Epithelial cell of esophagus (primary cell): ENCODE measurements at places on chromosomes 4 and X.

- DNase-seq, result peak; percentile 90
Measured at GRCh38 chr4:83128240-83128929, 13.9 kb upstream of the PLAC8 start.

GRCh38 chrX:53713987-53714579, 27.6 kb upstream of the HUWE1 start:
- no peak for DNase-seq

- DNase-seq, result peak; percentile 60
Measured at GRCh38 chrX:54029529-54030143, 14.6 kb downstream of the PHF8 start.

DNA sequence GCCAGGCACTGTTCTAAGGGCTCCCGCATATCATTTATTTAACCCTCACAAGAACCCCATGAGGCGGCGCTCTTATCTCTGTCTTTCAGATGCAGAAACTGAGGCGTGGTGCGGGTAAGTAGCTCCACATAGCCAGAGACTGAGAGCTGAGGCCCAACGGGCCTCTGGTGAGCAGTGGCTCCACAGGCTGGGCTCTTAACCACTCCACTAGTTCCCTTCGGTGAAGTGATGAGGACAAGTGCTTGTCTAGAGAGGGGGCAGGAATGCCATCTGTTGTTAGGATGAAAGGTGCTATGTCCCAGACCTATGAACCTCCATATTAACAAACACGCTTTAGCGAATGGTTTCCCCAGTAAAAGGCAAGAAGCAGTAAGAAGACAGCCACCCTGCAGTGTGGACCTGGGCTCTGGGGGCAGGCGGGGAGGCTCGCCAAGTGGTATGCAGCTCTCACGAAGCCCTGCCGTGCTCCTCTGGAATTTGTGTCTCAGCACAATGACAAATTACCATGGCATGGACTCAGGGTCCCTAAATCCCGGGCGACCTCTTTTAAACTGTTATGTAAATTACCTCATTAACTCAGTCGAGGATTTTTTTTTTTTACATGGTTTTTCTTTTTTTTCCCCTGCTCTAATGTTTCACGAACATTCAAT, 20.9 kb upstream of the S100G start:
- DNase-seq, result no peak

- DNase-seq, result no peak
Measured at GRCh38 chr4:98515470-98515809, 143.0 kb downstream of the TSPAN5 start.

- peak; percentile 12 for DNase-seq
Measured at GRCh38 chr4:163558539-163559044, 64.1 kb downstream of the TMA16 start.

DNA sequence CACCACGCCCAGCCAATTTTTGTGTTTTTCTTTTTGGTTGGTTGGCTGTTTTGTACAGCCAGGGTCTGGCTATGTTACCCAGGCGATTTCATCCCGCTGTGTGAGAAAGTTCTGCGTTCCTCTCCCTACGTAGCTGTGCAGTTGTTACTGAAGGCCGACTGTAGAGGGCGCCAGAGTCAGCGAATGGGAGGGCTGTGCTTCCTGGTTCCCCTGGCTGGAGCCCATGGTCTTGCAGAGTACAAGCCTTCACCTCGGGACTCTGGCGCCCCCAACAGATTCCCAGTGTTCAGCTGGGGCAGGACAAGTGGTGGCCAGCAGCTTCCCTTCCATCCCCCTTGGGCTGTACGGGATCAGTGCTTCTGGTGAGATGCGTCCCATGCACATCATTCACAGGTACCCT, 5.6 kb upstream of the CT45A1 start:
- DNase-seq, result no peak

DNA sequence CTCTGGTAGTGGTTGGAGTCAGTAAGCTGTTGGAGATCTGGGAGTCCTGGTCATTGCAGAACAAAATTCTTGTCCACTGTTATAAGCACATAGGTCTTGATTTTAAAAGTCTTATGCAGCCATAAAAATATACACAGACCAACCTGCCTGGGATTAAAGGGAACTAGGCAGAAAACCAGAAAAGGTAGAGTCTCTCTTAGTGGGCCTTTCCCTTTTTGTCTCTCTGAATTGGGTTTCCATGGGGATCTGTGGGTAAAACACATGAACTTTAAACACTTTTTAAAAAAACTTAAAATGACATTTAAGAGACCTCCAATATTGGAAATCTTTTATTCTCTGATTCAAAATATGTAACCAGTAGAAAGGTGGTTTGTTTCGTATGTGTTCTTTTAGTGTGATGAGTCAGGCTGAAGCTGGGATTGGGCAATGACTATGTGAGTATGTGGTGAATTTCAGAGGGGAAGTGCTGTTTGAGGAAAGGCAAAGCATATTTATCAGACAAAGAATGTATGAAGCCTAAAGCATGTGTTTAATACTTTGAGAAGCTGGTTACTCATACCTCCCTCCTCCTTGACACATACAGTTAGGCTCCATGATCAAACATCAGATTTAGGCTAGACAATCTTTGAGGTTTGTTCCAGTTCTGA, 29.6 kb downstream of the SLC16A2 start:
- peak; percentile 90 for DNase-seq

GRCh38 chr4:972651-973424, 531 bp downstream of the DGKQ start:
- DNase-seq, result peak; percentile 35

DNA sequence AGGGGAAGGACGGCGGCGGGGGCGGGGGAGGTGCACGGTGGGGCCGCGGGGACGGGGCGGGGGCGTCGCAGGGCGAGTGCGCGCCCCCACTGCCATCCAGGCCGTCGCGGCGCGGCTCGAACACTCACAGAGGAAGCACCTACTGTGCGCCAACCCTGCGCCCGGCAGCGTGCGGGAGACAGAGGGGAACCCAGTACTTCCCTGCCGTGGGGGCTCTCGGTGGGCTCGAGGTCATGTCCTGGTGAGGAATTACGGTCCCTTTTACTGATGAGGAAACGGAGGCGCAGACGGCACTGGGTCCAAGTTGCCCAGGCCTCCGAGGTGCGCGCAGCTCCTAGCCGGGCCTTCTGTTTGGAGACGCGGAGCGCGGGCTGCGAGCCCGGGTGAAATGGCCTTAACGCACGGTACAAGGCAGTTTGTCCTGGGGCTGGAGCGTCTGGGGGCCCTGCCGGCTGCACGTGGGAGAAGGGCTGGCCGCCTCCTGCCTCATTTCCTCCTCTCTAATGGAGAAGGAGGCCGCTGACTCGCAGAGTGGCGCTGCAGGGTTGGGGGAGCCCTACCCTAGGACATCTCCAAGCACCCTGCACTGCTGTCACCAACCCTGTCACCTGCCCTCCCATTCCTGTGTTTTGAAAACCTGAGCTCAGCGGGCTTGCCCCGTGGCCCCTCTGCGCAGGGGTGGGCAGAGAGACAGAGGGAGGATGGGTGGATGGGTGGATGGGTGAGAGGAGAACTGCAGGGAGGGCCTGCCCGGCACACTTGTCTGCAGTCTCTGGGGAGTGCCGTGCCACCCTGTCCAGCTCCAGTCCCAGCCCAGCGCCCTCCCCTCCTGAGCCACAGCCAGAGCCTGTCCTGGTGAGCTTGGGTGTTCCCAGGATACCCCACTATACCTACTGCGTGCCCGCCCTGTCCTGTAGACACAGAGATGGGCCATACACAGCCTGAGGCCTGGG, 106.0 kb downstream of the ADRA2C start:
- DNase-seq, result no peak

- DNase-seq, result no peak
Measured at GRCh38 chr4:81494031-81494431, 22.3 kb upstream of the RASGEF1B start.

- no peak for DNase-seq
Measured at GRCh38 chr4:98673288-98673644, 14.9 kb upstream of the TSPAN5 start.

- no peak for DNase-seq
Measured at GRCh38 chrX:133745349-133745748, 240.0 kb downstream of the GPC3 start.

GRCh38 chrX:156005144-156005543, 7.6 kb downstream of the IL9R start:
- DNase-seq, result no peak

DNA sequence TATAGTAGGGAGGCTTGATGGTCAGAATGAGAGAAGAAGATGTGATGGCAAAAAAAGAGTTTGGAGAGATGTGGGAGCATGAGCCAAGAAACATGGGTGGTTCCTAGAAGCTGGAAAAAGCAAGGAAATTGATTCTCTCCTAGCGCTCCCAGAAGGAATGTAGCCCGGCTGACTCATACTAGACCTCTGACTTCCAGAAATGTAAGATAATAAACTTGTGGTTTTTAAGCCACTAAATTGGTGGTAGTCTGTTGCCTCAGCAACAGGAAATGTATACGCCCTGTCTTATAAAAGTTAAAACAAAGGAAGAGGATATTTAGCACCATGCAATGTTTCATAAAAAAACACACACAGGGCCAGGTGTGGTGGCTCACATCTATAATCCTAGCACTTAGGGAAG, 182.7 kb upstream of the PCDH7 start:
- DNase-seq, result peak; percentile 70

DNA sequence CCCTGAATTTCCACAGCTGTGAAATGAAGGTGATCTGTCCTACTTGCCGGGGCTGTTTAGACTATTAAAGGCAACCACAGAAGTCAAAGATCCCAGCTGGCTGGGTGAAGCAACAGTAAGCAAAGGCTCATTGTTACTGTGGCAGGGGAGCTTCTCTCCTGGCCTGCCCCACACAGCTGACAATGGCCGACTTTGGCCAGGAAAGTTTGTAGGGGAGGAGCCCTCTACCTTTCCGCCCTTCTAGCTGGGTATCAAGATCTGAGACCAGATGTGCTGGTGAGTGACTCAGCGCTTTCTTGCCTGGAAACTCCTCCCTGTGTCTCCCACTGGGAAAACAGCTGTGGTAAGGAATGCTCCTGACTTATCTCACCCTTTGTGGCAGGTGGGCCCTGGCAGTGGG, 21.1 kb downstream of the RASSF6 start:
- DNase-seq, result peak; percentile 83

DNA sequence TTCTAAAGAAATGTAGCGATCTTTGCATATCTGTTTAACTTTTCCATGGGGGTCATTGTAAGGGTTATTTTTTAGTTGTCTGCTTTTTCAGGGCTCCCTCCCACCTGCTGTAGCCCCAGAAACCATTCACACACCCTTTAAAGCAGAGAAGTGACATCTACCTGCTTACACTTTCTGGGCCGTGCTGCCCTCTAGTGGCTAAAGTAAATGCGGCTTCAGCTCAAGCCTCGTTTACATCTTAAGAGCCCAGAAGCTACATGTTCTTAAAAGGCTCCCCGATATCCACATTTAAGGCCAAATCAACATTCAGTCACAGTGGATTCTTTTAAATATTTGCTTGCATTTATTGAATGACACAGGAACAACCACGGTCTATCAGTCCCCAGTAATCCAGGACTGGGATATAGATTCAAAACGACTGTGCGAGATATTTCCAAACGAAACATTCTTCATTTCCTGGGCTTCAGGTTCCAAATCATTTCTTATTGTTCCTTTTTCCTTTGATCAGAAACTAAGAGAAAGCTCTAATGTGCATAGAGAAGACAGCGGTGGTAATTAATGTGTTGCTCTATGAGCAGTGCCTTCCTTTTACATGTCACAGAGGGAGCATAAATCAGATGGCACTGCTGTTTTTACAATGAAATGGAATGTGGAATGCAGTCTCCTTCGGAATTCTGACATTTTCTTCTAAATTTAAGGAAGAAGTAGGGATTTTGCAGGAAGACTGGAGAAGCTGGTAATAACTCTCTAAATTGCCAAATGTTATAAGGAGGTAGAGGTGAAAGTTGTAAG, 119.9 kb downstream of the RASGEF1B start:
- DNase-seq, result peak; percentile 82

- DNase-seq, result peak; percentile 37
Measured at GRCh38 chrX:41332408-41333002, 1.5 kb upstream of the DDX3X start.

DNA sequence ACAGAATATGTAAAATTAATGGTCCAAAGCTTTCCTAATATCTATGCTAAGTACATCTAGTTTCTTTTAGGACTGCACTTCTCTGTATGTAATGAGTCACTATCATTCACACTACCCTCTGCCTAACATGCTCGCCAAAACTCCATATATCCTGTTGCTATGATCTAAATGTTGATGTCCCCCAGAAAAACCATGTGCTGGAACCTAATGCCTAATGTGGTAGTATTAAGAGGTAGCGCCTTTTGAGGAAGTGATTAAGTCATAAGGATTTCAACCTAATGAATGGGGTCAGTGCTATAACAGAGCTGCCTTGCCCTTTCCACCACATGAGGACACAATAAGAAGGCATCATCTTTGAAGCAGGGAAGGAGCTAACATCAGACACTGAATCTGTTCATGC, 34.9 kb upstream of the NFKB1 start:
- peak; percentile 56 for DNase-seq

- DNase-seq, result no peak
Measured at GRCh38 chrX:154354013-154354412, 20.4 kb downstream of the FLNA start.

DNA sequence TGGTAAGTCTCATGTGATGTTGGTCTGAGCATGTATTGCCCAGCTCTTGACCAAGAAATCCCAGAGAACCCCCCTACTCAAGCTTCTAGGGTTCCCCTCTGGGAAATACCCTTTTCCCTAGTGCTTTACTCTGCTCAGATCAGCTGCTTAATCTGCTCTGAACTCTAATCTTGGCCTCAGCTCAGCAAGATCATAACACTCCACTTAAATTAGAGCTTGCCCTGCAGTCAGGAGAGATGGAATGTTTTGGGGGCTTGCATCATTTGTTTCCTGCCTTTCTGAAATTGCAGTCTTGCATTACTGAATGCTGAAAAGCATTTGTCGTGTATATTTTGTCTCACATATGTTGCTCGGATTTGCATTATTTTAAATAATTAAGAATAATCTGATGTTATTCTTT, 1153.6 kb downstream of the FSTL5 start:
- DNase-seq, result no peak

DNA sequence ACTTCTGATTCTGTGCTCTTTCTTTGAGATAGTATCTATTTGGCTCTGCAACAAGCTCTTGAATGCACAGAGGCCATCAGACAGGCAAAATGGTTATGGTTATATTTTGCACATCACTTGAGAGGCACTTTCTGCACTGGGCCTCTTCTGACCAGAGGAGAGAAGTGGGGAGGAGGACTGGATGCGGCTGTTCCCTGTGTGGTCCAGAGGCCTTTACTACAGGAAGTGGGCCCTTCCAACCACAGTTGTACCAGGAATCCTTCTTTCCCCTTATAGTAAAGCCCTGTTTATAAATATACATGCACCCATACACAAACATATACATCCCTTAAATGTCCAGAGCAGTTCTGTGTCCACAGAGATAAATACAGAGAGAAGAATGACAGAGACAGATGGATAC, 182.7 kb upstream of the HHIP start:
- no peak for DNase-seq

GRCh38 chr4:145271194-145271593, 90.8 kb upstream of the OTUD4 start:
- no peak for DNase-seq

GRCh38 chr4:48275686-48276085, 6.0 kb upstream of the TEC start:
- DNase-seq, result no peak

- peak; percentile 13 for DNase-seq
Measured at GRCh38 chrX:53599781-53600396, 86.6 kb downstream of the HUWE1 start.
